ENCODE measurements at places on chromosomes 3 and 15.

DNA sequence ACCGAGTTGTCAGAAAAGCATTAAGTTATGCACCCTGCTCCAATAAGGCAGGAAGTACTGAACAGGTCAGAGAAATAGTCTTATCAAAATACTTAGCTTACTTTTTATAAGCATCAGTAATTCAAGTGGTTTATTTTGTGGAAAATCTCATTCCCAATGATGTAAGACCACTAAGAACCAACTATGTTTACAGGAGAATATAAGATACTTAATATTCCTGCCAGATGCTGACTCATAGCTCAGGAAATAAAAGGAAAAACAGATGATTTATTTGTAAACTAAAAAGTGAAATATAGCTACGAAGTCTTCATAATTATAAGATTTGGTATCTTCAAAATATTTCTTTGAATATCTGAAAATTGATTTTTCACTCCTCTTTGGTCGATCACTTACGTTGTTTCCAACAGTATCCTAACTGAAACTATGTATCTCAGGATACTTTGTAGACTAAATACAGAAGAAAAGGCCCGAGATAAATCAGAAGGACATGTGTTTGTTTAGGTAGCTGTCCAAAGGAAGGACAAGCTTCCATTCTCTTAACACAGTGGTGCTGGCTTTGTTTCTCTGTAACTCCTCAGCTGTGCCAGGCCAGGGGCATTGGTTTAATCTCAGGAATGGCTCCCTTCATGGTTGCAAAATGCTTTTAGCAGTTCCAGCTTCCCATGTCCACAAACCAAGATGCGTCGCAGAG lies 295.8 kb downstream of the GBE1 start:
- DNase-seq: no peak

DNA sequence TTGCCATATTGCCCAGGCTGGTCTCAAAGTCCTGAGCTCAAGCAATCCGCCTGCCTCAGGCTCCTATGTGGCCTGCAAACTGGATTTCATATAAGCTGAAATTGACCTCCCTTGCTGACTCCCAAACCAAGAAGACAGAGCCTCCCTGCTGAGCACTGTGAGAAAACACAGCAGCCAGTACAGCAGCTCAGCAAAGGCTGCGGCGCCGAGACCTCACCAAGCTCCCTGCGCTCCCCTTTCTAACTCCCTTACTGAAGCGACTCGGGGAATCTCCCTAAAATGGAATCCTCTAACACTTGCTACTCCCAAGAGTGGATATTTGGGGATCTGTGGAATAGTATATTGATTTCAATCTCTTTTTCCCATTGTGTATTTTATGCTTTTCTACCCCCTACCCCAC lies 34.6 kb downstream of the MUC20 start:
- DNase-seq: no peak

- DNase-seq: no peak
Observed at GRCh38 chr3:32632533-32633265, 52.3 kb upstream of the CNOT10 start.

DNA sequence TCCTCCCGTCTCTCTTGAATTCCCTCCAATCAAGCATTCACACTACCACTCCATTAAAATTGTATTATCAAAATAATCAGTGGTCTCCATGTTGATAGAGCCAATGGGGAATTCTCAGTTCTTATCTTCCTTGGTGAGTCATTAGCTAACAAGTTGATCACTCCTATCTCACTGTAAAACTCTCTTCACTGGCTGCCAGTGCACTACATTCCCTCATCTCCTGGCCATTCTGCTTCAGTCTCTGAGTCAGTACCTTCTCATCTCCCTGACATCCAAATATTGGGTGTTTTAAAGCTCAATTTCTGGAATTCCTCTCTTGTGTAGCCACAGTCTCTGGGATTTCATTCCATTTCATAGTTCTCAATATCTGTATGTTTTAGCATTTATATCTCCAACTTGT lies 175.2 kb downstream of the ALDH1A2 start:
- no peak for DNase-seq

DNA sequence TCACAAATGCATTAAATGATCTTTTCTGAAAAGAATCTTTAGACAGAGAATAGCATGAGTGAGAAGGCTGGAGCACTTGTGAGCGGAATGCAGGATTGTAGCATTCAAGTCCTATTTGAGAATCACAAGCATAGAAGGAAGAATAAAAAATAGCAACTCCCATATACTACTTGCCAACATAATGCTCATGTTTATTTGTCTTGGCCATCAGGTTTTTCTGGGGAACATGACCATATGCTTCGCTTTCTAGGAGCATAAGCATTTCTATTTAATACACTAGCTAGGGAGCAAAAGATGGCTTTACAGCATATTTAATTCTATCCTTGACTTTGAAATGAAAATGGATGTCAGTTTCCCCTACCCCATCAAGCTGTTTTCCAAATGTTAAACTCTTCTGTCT lies 170.3 kb upstream of the MITF start:
- no peak for DNase-seq

DNA sequence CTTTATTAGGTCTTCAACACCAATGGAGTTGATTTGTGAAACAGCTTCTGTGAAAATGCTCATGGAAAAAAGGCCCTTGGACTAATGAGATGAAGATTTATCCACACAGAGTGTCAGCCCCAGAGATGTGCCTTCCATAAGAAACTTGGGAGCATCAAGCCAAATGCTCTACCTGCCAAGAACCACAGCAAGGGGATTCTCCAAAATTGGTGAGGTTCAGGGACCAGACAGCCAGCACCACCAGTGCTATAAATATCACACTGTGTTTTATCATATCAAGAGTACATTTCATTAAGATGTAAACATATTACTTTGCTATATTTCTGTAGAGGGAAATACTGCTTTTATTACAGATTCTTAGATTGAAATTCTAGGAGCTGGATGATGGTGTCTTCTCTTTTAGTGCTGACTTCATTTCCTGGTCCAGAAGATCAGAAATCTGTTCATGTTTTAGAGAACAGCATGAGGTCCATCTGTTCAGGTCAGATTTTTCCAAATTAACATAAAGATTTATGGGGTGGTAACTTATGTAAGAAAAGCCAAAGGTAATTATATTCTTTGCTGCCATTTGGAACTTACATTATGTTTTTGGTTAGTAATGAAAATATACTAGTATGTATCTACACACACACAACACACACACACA lies 17.7 kb downstream of the SLC35G2 start:
- no peak for DNase-seq

- DNase-seq: no peak
Observed at GRCh38 chr3:38028621-38029361, 651 bp downstream of the PLCD1 start.
